LoVo (cell line): ENCODE measurements at places on chromosomes 13 and 19.

DNA sequence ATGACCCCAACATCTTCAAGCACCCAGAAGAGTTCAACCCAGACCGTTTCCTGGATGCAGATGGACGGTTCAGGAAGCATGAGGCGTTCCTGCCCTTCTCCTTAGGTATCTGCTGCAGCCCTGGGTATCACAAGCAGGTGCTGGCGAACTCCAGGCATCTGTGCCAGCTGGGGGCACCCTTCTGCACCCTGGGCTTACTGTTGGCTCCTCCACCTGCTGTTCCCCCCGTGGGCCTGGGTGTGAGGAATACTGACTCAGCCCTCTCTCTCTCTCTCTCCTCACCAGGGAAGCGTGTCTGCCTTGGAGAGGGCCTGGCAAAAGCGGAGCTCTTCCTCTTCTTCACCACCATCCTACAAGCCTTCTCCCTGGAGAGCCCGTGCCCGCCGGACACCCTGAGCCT is 13.0 kb downstream of the CYP2S1 start:
- DNase-seq = no peak

- no peak for DNase-seq
Measured at GRCh38 chr13:46173656-46174055, 8.3 kb downstream of the LCP1 start.

DNA sequence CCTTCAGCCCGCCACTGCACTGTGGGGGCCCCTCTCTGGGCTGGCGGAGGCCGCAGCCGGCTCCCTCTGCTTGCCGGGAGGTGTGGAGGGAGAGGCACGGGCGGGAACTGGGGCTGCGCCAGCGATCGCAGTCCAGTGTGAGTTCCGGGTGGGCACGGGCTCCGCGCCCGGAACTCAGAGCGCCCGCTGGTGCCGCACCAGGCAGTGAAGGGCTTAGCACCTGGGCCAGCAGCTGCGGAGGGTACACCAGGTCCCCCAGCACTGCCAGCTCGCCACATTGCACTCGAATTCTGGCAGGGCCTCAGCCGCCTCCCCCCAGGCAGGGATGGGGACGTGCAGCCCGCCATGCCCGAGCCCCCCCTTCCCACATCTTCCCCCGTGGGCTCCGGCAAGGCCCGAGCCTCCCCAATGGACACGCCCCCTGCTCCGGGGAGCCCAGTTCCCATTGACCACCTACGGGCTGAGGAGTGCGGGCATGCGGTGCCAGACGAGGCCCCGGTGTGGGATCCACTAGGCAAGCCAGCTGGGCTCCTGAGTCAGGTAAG is 135.9 kb upstream of the RFC3 start:
- no peak for DNase-seq

DNA sequence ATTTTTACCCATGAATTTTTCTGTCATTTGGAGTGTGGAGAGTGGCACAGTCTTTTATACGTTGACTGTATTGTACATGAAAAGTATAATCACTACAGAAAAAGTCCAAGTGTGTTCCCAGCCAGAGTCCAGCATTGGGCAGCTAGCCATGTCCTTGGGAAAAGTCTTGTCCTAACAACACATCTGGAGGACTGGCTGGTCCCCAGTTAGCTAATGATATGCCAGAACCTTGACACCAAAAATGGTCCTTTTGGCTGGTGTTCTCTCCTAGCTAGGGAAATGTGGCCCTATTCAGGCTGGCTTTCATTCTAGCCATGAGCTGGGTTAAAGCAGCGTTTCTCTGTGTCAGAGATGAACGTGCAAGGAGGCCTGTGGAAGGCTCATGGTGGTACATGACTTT is 98.9 kb downstream of the ESD start:
- no peak for DNase-seq

GRCh38 chr19:1942934-1943555 is 2.1 kb downstream of the CSNK1G2 start:
- DNase-seq = no peak

GRCh38 chr19:31819837-31820236 is 470.6 kb upstream of the TSHZ3 start:
- DNase-seq = no peak

GRCh38 chr13:95418946-95419345 is 117.7 kb upstream of the ABCC4 start:
- no peak for DNase-seq

GRCh38 chr19:51253088-51253806 is 2.4 kb downstream of the SIGLECL1 start:
- no peak for DNase-seq

DNA sequence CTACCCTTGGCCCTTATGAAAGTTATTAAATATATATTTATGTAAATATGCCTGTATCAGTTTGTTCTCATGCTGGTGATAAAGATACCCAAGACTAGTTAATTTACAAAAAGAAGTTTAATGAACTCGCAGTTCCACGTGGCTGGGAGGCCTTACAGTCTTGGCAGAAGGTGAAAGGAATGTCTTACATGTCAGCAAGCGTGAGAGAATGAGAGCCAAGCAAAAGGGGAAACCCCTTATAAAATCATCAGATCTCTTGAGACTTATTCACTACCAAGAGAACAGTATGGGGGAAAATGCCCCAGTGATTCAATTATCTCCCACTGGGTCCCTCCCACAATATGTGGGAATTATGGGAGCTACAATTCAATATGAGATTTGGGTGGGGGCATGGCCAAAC is 506.0 kb upstream of the ATXN8OS start:
- no peak for DNase-seq

- DNase-seq = no peak
Measured at GRCh38 chr19:5590151-5590864, 22.6 kb upstream of the TINCR start.

DNA sequence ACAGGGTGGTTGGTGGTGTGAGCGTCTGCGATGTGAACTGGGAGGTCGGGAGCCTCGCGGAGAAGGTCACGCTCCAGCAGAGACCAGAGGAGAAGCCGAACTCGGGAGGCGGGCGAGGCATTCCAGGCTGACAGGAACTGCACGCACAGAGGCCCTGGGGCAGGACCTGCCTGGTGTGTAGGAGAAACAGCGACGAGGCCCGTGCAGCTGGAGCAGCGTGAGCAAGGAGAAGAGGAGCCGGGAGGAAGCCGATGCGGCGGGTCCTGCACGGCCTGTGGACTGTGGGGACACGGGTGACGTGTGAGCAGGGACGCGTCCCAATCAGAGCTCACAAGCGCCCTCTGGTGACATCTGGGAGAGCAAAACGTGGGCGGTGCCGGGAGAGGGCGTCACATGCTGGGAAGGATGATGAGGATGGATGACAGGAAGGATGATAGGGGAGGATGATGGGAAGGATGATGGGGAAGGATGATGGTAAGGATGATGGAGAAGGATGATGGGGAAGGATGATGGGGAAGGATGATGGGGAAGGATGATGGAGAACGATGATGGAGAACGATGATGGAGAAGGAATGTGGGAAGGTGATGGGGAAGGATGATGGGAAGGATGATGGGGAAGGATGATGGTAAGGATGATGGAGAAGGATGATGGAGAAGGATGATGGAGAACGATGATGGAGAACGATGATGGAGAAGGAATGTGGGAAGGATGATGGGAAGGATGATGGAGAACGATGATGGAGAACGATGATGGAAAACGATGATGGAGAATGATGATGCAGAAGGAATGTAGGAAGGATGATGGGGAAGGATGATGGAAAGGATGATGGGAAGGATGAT is 16.1 kb upstream of the MADCAM1 start:
- DNase-seq = no peak

GRCh38 chr19:23071147-23071511 is 45.7 kb upstream of the ZNF730 start:
- no peak for DNase-seq

GRCh38 chr13:101307181-101307701 is 109.1 kb downstream of the NALCN start:
- DNase-seq = no peak

- DNase-seq = no peak
Measured at GRCh38 chr13:29131881-29132668, 311.9 kb downstream of the MTUS2 start.

- DNase-seq = no peak
Measured at GRCh38 chr19:47313754-47314295, 4.2 kb downstream of the C5AR1 start.

- DNase-seq = no peak
Measured at GRCh38 chr19:35085947-35086346, 29.7 kb upstream of the FXYD3 start.

DNA sequence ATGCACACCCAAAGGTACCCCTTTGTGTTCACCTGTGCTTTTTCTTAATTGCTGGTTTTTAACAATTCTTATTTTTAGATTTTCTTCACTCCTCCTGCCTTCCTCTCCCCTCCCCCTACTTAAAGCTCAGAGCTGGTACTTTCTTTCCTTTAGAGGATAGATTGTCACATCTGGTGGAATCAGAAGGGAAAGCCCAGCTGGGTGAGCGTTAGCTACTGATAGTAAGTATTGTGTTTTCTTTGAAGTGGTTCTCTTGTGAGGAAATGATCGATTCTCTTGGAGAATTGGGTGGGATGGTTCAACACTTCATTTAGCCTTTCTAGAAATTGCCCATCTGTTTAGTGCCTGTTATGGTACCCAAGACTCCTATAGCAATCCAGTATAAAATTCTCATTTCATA is 84.8 kb downstream of the FLT1 start:
- DNase-seq = no peak

GRCh38 chr13:30022256-30022655 is 171.8 kb upstream of the UBL3 start:
- no peak for DNase-seq

GRCh38 chr13:68428292-68428691 is 1198.2 kb upstream of the PCDH9 start:
- no peak for DNase-seq

GRCh38 chr13:42803563-42804204 is 22.3 kb downstream of the FAM216B start:
- no peak for DNase-seq

DNA sequence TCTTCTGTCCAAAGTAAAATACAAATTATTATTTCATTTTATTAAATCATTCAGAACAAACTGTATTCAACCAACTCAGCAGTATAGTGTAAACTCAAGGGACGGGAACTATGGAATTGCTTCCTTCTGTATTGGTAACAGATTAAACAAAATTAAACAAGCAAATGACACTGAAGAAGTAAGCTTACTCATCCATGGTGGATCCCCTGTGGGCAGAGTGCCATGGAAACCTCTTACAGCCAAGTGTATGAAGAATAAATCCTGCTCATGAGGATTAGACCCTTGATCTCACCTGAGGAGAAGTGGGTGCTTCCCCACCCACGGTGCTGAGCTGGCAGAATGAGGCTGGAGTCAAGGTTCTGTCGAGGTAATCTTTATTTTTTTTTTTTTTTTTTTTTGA is 18.0 kb upstream of the RFXAP start:
- no peak for DNase-seq

DNA sequence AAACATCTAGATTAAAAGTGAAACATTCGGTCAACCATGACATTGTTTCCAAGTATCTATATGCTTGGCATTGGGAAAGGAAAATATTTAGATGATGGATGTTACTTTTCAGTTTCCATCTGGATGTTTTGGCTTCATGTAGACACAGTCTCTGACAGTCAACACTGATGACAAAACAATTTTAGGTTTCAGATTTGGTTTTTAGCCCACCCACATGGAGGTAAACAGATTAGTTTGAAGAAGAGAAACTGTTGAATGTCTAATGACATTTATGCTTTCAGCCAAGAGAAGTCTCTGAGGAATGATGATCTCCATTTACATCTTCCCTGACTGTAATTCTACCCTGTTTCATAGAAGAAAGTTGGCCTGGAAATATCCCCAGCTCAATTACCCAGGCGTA is 379.1 kb downstream of the SLITRK6 start:
- no peak for DNase-seq

DNA sequence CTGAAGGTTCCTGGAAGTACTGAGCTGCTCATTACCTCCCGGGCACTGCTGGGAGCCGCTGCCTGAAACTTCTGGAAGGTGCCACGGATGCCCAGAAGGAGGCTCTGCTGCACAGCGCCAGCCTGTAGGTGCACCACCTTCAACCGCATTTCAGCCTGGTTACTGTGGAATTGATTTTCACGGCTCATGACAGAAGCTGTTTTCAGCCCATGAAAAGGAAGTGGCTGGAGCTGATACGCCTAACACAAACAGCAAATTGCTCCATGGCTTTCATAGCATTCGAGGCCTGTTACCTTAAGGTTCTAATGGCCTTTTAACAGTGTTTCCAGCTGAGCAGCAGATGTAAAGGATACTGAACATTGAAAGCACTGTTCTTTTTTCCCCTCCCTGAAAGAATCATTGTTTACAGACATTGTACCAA is 22.0 kb downstream of the GPC6 start:
- no peak for DNase-seq

- DNase-seq = no peak
Measured at GRCh38 chr19:49106648-49107135, 7.5 kb upstream of the LIN7B start.

- DNase-seq = no peak
Measured at GRCh38 chr13:39566216-39566869, 36.6 kb downstream of the LHFPL6 start.

DNA sequence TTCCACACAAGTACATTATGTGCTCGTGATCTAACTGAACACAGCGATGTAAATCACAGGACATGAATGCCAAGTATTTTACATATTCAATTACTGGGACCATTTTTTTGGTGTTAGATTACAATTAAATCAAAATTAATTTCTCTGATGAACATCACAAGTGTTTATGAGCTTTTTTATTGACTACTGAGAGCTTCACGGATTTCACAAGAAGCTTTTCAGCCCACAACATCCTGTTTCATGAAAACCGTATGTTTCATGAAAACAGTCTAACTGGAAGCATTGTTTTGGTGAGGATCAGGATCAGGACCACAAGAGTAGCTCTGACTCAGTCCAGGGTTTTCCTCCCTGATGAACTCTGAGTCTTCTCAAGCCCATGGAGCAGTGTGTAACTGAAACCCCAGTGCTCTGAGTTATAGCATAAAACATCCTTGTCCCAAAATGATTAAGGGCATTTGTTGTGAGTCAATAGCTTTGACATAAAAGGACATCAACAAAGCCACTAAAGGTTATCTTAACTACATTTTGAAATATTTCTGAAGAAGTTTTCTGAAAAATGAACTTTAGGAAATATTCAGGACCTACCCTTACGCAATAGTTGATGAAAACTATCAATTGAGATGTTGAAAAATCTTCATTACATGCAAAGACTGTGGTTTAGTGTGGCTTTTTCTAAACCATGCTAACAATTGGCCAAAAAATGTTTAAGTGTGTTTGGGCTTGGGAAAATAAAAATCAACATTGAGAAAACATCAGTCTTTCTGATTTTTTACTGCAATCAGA is 49.3 kb downstream of the UFM1 start:
- no peak for DNase-seq

- no peak for DNase-seq
Measured at GRCh38 chr19:21940684-21941083, 70.1 kb downstream of the ZNF208 start.

DNA sequence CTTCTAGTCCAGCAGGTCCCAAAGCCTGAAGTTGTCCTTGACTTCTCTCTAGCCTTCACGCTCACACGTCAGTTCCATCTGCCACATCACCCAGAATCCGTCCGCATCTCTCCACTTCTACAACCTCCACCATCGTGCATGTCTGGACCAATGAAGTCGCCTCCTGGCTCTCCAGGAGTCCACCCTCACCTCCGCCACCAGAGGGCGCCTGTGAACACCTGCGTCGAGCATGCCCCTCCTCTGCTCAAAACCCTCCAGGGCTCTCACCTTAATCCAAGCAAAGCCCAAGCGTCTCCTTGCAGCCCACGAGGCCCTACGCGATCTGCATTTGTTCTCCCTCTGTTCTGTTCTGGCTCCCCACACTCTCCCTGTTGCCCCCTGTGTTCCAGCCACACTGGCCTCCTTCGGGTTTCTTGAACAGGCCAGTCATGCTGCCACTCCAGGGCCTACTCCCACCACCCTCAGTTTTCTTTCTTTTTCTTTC is 3.7 kb downstream of the USHBP1 start:
- peak; percentile 88 for DNase-seq
